ENCODE measurements at places on chromosomes 2 and 18.

DNA sequence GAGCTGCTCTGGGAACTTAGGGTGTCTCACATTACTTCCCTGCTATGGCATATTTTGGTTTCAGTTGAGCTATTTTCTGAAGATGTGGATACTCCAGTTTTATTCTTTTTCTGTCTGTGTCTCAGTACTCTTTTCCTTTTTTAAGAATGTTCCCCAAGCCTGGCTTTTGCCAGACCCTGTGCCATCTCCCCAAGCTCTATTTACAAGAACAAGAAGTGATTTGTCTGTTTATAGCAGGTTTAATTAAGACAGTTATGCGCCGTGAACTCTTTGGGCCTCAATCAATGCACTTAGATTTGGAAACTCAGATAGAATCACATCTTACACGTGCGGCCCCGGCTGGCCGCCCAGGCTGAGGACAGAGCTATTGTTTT is 8.9 kb upstream of the SATB2 start:
- DNase-seq = no peak

DNA sequence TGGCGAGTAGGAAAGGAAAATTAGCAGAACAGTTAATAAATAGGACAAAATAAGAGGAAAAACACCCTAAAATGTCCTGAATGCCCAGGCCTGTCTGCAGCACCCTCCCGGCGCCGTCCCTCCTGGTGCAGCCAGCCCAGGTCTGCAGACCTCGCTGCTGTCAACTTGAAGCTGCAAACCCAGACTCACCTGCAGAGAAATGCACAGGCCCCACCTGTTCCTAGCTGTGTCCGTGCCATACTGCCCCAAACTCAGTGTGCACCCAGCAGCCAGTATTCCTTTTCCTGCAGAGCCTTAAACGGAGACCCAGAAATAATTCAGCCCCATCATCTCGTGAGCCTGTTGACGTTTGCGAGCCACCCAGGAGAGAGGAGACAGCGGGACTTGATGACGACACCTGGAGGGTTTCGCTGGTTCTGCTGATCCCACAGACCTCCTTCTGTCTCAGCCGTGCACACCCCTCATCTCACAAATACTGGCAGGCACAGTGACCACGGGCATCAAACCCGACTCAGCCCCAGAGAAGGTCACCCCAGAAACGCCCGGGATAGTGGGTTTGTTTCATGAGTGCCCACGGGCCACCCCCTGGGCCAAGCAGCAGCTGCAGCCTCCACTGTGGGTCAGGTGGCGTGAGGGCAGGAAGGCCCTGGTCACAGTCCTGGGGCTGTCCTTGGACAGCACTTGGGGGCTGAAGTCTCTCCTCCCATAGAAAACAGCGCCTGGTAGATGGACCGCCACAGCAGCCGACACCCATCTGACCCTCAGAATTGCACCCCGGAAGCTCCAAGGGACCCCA is 239.5 kb upstream of the SALL3 start:
- peak; percentile 53 for DNase-seq

GRCh38 chr2:118154176-118154575 is 65.9 kb downstream of the INSIG2 start:
- DNase-seq = no peak

- DNase-seq = no peak
Observed at GRCh38 chr2:104897515-104898184, 43.7 kb downstream of the POU3F3 start.

DNA sequence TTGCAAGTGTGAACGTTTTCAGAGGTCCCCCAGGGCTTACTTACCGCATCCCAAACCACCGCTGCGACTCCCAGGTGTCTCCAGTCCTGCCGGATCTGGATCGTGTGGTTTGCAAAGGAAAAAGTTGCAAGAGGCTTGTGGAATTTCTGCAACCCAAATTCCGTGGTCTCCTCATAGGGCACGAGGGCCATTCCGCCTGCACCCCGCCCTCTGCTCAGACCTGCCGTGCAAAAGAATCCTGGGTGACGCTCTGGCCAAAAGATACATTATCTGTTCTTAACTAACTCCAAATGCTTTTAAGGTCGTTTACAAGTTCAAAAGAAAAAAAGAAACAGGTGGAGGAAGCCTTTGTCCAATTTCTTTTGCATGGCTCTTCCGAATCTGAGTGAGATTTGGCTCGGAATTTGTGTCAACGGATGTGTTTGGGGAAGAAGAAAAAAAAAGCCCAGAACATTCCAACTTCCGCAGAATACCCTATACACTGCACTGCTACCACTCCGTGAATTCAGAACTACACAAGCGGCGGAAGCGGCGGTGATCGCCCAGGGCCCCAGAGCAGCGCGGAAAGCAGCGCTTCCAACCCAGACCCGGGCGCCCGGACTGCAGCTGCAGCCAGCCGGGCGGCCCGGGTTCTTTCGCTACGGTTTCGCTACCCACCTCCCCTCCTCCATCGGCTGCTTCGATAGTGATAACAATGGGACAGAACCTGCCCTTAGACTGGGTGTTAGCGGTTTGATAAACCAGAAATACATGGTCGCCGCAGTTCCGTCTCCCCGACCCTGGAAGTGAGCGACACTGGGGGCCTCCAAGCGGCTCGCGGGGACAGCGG is 795 bp downstream of the METTL21A start:
- DNase-seq = peak; percentile 58

Measured in posterior cingulate gyrus (tissue), 11 donors.